Activated CD4-positive, alpha-beta T cell treated with anti-CD3 and anti-CD28 coated beads, Interleukin-2, amount 50 U/mL, for 16 hours (primary cell): ENCODE measurements at places on chromosomes 2 and 18.

GRCh38 chr18:49625021-49625691, 63.3 kb downstream of the LIPG start:
- no peak for DNase-seq

- DNase-seq = no peak
Observed at GRCh38 chr2:229870903-229871656, 50.7 kb downstream of the TRIP12 start.

DNA sequence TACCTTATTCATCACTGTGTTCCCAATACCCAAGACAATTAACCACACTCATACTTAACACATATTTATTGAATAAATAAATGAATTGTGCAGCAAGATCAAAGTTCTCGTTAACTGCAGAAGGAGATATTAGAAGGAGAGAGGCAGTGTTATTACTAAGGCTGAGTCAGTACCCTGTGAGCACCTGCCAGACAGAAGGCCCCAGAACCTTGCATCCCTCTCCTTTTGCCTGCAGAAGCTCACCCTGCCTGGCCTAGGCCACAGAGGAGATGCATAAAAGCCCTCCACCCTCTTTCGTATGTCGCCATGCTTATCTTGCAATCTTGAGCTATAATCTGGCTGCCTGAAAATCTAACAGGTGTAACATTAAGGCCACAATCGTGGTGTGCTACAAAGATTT, 20.5 kb upstream of the RNF149 start:
- no peak for DNase-seq

- no peak for DNase-seq
Observed at GRCh38 chr2:241465543-241465942, 42.8 kb downstream of the STK25 start.

GRCh38 chr18:32244881-32245280, 55.0 kb downstream of the MEP1B start:
- DNase-seq = no peak

GRCh38 chr2:9238591-9239326, 32.1 kb downstream of the ASAP2 start:
- no peak for DNase-seq

DNA sequence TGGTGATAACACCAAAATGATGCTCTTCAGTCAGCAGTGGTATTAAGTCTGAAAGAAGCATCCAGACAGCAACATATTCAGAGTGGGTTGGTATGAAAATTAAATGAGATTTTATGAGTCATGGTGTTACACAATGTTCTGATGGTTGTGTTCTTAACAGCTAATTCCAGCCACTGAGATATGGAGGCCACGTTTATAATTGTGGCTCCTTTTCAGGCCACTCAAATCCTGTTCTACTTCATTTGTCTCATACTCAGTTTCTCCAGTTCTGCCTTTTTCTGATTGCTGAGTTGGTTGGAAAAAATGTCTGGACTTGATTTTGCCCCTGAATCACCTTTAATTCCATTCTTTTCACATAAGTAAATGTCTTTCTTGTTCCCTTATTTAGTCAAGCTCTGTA, 162.7 kb upstream of the COL3A1 start:
- no peak for DNase-seq

DNA sequence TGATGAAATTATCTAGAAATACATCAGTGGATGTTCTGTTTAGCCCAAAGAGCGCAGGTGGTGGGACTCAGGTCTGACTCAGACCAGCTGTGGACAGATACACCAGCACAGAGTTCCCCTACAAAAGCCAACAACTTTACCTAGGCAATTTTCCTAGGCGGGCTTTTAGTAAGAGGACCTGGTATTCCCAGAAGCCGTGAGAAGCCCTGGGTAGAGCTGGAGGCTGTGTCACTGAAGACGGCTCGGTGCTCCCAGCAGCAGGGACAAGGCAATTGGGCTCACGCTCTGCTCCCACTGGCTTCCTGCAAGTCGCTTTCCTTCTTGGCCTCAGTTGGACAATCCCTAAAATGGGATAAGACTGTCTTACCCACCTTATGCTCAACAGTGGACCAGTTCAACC, 41.1 kb downstream of the TPO start:
- DNase-seq = no peak

- DNase-seq = no peak
Observed at GRCh38 chr2:230895536-230896345, 29.3 kb downstream of the GPR55 start.

GRCh38 chr2:41741951-41742595, 305.7 kb upstream of the PKDCC start:
- no peak for DNase-seq

DNA sequence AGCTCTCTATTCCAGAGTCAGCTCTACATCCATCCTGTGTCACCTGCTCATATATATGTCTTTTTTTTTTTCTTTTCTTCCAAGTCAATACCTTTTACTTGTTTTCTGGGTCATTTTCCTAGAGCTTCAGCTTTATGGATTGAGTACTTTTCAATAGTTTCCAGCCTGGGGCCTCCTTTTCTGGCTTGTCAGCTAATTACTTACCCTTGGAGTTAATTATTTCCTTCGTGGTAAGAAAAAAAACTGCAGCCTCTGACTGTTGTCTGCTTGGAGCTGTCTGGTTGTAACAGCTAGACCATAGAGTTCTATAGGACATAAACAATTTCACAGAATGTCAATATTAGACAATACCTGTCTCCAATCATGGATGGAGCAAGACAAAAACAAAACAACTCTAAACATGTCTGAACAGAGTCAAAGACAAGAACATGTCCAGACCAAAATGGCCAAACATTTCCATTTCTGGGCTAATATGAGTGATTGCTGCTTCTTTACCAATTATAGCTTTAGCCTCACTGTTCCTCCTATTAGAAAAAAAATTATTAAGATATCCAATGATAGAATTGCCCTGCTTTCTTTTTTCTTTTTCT, 643.1 kb downstream of the SLC4A3 start:
- DNase-seq = no peak

DNA sequence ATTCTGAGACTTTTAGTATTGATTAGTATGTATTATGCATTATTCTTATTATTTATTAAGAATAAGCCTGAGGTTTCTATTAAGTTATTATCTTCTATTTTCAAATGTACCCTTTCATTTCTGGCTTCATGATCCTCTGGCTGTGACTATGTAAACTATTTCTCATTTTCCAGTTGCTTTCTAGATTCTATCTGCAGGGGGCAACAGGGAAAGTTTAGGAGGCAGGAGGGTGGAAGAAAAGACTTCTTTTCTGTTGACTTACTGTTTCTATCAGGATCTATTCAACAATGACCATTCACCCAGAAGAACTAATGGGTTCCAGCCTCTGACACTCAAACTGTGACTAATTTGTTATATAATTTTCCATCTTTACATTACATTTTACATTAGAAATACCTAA, 653.4 kb upstream of the FSHR start:
- DNase-seq = no peak

DNA sequence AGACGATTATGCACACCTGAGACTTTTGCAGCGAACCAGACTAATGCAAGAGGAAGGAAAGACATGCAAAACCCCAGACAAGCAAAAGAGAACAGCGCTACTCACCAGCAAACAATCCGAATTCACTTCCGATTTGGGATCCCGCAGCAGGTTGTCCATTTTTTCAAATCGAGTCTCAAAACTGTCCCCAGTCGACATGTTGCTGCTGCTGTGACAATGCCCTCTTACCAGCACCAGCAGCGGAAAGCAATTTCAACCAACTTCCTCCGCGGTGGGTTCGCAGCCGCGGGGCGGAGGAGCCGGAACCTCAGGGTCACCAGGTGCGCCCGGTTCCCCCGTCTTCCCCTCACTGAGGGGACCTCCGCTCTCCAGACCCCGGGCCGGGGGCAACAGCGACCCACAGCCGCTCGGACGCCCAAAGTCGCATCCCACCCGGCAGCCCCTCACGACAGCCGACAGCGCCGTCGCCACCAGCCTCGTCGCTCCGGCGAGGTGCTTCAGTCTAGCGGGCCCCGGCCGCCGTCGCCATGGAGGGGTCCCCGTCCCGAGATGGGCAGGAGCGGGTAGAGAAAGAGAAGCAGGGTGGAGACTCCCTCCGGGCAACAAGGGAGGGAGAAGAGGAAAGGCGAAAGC, 784 bp downstream of the ROCK1 start:
- DNase-seq = peak; percentile 74

GRCh38 chr18:74508366-74508765, 12.2 kb downstream of the CNDP2 start:
- no peak for DNase-seq

GRCh38 chr18:77098029-77098428, 34.6 kb downstream of the MBP start:
- DNase-seq = no peak

DNA sequence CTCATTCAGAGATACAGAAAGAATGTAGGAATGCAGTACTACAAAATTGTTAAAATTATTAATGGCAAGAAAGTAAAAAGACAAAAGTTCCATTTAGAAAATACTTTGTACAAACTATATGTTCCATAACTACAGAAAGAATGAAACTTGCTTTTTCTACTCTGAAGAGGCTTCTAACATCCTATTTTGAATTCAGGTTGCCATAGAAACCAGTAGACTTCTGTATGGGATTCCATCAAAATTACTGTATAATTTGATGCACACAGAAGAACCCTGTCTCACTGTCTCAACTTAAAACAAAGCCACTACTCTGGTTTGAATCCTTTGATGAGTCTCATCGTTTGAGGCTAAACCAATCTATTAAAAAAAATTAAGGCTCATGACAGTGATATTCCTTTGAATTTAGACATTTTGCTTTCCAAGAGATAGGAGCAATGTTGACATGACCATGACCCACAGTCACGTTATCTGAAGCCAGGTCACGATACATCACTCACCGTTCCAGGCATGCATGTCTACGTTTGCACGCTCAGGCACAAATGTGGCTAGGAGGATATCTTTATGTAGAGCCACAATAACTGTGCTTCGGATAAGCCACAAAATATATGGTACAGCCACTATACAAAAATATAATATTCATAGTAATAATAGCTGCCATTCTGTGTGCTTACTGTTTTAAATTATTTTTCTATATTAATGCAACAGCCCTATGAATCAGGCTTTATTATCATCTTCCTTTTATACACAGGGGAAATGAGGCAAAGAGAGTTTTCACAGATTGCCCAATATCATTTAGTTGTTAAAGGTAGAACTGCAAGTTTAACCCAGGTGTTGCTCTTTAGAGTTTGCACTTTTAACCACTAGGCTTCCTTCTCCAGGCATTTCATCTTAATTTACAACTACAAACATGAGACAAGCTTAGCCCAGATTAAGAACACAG, 82.4 kb downstream of the CACNB4 start:
- no peak for DNase-seq

GRCh38 chr2:138502255-138503086, 901 bp downstream of the SPOPL start:
- peak; percentile 15 for DNase-seq

DNA sequence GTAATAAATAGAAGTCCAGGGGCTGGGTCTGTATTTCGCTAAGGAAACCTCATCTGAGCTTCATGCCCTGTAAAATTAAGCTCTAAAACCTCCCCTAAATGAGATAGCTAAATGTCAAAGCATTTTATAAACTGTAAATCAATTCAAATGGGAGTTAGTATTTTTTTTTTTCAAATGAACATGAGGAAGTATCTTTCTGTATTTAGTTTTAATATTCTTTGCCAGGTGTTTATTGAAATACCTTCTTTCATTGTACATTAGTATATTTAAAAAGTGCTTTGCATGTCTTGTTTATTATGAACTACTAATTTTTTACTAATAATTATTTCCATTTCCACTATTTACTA, 47.7 kb downstream of the ATIC start:
- no peak for DNase-seq

GRCh38 chr2:88554189-88554588, 73.1 kb downstream of the EIF2AK3 start:
- no peak for DNase-seq

- DNase-seq = no peak
Observed at GRCh38 chr2:112004253-112004645, 50.8 kb upstream of the TMEM87B start.

GRCh38 chr18:35616664-35617423, 35.3 kb downstream of the GALNT1 start:
- DNase-seq = peak; percentile 90

DNA sequence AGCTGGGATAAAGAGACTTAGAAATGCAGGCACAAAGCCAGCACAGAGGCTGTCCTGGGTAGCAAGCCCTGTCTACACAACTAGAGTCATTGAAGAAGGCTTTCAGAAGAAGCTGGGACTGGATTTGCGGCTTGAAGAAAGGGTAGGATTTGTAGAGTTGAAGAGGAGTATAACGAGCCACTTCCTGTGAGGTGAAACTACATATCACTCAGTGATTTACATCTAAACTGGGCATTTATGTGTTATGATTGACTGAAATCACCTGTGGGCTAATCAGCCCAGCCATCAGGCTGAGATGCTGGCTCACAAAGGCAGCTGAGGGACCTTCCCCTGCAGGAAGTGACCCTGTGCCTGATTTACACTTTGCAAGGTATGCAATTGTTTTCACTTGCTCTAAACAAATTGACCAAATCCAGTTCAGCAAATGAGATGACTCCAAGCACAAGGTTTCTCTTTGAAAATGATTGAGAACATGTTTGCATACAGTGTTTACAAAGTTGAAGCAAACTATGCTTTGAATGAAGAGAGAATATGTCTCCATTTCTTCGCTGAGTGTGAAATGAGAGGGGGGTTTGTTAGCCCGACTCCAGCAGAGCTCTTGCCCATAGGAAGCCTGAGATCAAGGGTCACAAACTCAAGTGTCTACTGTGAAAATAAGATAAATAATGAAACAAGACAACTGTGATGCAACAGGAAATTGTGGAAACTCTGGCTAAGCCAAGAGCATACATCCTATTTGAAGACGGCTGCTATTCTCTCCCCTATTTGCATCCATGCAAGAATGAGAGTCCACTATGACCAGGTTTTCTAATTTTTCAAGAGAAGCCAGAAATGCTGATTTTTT, 69.3 kb upstream of the HK2 start:
- peak; percentile 10 for DNase-seq

GRCh38 chr2:233184669-233185068, 66.8 kb upstream of the ATG16L1 start:
- DNase-seq = no peak

GRCh38 chr2:152627351-152627957, 89.8 kb downstream of the PRPF40A start:
- no peak for DNase-seq

DNA sequence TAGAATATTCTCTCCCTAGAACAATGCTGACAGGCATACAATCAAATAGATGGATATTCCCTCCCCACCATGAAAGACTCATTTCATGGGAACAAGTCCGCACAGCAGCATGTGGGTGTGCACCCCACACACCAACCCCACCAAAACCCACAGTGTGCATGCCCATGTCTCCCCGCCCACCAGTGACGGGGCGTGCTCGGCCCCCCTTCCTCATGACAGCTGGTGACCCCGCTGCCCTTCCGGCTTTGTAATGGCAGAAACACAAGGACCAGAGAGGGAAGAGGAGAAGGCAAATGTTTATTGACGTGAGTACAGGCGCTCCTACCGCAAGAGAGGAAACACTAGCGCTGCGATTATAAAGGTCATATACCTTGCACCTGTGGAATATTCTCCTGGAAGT, 30.8 kb upstream of the ODC1 start:
- no peak for DNase-seq

DNA sequence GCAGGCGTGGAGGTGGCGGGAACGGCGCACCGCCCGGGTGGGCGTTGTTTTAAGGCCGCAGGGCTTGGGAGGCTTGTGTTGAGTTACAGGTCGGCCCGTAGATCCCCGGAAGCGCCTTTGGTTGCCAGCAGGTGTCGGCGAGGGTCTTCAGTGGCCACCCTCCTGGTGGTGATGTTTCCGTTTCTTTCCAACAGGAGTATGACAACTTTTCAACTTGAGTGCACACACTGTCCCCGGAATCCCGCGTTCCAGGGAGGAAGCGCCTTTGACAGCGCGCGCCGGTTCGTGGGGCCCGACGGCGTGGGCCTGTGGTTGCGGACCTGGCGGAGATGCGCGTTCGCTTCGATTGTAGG, 1.0 kb upstream of the HDAC4 start:
- no peak for DNase-seq
